ENCODE measurements at places on chromosomes 12 and 14.
A peak's percentile ranks its signal among the peaks of the same experiment; 100 is the strongest.

DNA sequence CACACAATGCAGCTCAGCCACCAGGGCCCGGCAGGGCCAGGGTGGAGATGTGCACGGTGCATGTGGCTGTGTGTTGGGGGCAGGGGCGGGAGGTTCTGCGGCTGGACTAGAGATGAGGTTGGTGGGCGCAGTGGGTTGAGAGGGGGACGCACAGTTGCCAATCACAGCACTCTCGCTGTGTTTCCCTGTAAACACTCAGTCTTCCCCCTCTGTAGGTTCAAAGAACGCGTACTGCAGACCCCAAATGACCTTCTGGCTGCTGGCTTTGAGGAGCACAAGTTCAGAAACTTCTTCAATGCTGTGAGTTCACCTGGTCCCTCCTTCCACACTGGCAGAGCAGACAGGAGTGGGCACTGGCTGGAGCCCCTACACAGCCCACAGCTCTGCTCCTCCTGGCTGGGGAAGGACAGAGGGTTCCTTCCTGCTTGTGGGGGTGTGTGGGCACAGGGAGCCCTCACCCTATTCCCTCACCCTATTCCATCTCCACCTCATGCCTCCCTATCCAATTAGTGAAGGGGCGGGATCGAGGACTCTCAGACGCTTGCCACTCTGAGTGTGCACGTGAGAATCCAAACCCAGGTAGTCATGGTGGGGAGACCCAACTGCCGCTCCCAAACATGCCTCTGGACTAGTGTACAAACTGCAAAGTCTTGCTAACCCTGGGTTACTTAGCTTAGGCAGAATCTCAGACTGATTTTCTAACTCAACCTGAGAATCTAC, 17.8 kb downstream of the OTUB2 start:
- no peak for DNase-seq

DNA sequence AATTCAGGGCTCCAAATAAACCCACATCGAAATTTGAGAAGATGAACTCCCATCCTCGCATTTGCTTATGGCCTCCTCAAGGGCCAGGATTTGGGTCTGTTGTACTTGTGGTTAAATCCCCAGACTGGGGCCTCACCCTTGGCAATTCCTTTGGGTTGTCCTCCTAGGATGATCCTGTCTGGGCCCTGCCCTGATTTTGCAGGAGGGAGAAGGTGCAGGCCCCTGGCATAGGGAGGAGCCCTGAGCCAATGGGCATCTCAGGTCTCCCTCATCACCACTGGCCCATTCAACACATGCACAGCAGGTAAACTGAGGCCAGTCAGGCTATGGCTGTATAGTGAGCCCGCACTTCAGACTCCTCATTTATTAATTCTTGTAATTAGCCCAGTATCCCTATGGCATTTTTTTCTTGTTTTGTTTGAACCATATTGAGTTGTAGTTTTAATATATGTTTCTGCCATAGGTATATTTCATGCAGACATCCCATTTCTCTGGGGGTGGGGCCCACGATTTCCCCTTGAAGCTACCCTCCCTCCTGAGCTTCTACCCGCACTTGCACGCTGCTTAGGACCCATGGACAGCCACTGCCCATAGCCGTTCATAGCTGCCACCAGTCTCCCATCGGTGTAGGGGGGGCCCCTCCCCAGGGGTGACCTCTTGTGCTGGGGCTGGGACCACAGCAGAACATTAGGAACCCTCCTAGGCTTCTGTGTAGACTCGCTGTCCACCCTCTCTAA, 67.1 kb upstream of the DDX11 start:
- DNase-seq: no peak

DNA sequence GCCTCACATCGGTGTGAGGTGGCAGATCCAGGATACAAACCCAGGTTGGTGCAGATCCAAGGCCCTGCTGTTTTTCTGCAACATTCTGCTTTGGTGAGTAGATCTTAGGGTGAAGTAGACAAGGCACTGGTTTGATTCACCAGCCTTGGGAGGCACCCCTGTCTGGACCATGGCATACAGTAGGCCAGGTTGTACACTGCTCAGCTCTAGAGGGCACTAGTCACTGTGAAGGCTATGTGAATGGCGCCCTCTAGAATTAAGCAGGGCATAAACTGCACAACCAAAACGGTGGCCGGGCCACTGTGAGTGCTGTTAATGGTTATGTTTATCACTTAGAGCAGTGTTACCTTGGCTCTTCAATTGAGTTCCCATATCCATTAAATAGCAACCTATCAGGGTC, 280.6 kb upstream of the PWP1 start:
- peak; percentile 84 for DNase-seq

GRCh38 chr12:131204416-131205274, 250.9 kb downstream of the ADGRD1 start:
- no peak for DNase-seq

DNA sequence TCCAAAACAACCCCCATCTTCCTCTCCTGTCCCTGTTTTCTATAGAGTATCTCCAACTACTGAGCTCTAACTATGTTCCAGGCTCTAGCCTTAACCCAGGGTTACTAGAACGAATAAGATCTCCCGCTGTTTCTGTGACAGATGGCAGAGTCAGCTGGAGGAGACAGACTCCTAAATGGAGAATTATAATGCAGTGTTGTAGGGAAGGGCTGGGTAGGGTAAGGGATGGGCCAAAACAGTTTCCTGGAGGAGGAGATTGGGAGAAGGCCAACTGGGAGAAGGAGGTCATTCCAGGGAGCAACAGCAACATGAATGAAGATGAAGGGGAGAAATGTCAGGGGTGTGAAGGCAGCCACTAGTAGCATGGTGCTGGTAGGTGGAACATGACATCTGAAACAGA, 73.4 kb upstream of the ANO4 start:
- peak; percentile 99 for DNase-seq

GRCh38 chr14:51431741-51432140, 191.7 kb downstream of the TMX1 start:
- no peak for DNase-seq

DNA sequence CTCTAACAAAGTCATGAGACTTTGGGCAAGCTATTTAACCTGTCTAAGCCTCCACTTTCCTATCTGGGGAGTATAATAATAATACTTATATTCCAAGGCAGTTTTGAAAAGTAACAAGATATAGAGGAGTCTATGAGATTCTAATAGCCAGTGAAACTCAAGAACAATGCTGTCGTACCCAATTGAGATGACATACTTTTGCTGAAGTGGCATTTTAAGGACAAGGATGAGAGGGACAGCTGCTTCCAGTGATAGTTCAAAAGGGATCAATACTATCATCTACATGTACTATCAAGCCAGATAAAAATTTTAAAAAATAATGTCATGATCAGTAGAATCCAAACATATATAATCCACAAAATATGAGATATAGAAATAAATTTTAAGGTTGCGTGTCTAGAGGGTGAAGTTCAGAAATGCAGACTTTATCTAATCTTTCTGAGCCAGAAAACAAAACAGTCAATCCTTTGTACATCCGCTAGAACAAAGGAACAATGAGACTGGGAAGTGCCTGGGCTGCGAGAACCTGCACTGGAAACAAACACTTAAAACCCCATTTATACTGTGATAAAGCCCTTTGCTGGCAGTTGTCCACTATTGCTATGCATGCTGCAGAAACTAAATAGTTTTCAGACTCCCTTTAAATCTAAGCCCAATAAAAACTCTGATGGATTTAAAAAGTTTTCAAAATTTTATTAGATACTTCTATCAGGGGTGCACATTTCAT, 38.6 kb downstream of the PTPRB start:
- peak; percentile 12 for DNase-seq

DNA sequence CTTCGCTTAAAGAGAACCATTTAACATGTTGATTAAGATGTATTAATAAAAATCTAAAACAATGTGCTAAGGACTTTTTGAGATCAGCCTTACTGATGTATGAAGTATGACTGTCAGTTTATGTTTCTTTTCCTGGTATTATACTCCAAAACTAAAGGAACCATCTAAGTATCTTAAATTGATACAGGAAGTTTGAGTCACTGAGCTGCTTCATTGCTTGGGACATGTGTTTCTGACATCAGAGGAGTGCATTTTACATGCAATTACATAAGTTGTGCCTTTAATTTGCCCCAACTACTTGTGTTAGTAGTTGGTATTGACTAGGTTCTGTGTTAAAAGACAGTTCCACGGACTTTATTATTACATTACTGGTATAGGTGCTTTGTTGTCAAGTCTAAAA, 50.9 kb downstream of the PROX2 start:
- DNase-seq: no peak

- DNase-seq: no peak
Observed at GRCh38 chr14:97824218-97824617, 1027.0 kb downstream of the VRK1 start.

DNA sequence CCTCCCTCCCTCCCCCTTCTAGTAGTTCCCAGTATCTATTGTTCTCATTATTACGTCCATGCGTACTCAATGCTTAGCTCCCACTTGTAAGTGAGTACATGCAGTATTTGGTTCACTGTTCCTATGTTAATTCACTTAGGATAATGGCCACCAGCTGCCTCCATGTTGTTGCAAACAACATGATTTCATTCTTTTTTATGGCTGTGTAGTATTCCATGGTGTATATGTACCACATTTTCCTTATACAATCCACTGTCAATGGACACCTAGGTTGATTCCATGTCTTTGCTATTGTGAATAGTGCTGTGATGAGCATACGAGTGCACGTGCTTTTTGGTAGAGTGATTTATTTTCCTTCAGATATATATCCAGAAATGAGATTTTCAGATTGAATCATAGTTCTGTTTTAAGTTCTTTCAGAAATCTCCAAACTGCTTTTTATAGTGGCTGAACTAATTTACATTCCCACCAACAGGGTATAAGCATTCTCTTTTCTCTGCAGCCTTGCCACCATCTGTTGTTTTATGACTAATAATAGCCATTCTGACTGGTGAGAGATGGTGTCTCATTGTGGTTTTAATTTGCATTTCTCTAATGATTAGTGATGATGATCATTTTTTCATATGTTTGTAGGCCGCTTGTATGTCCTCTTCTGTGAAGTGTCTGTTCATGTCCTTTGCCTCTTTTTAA, 17.9 kb upstream of the CLEC7A start:
- no peak for DNase-seq

- DNase-seq: no peak
Observed at GRCh38 chr14:23432102-23432925, 3.1 kb downstream of the MYH7 start.

DNA sequence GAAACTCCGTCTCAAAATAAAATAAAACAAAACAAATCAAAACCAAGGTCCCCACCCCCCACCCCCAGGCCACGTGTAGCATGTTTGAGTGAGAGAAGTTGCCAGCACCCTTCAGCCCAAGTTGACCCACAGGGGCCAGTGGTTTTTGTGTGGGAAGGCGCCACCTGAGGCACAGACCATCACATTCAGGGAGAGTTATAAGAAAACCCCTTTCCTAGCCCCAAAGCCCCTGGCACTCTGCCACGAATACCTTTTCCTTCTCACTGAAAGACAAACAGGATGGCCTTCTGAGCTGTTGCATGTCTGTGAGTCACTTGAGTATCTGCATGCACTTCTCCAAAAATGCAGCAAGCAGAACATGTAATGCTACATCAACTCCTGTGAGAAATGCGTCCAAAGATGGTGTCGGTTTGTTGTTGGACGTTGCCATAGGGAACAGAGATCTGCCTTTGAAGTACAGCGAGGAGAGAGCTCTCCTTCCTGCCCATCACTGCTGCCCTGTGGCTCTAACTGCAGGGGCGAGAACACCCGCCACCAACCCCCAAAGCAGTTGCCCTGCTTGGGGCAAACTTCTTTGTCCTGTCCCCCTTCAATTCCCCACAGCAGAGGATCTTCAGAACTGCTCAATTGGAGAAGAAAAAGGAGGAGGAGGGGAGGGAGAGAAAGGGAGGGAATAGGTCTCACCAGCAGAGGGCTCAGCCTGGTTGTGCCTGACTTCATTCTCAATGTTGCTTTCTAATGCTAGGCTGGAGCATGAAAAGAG, 2.7 kb upstream of the TRAF3 start:
- DNase-seq: peak; percentile 78

DNA sequence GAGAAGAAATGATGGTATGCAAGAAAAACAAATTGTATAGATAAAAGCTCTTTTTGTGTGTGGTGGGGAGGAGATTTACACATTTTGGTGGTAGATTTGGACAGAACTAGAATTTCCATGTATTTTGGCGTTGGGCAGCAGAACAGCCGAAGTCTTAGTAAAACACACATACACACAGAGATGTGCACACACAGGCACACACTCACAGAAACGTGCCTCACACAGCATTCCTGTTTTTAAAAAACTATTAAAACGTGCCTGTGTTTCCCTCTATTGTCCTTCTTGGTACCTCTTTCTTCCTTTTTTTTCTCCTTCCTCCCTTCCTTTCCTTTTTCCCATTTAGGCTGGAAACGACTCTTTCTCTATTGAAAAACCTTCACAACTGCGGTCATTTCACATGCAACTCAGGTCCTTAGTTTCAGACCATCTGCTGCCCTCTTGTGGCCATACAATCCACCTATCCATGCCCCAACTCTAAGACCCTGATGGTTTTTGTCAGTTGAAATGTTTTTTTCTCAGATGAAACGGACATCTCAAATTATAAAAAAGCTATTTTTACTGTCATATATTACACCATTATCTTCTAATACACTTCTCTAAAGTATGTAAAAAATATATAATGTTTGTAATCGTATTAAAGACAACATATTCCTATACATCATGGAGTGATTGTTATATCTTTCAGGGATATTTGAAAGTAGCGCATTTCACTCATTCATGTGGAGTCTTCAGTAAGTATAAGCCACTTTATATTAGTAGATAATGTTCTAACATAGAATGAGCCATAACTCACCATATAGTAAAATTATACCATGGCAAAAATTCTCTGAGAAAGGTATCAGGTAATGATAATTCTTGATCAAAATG, 386.7 kb upstream of the NOVA1 start:
- DNase-seq: peak; percentile 70

DNA sequence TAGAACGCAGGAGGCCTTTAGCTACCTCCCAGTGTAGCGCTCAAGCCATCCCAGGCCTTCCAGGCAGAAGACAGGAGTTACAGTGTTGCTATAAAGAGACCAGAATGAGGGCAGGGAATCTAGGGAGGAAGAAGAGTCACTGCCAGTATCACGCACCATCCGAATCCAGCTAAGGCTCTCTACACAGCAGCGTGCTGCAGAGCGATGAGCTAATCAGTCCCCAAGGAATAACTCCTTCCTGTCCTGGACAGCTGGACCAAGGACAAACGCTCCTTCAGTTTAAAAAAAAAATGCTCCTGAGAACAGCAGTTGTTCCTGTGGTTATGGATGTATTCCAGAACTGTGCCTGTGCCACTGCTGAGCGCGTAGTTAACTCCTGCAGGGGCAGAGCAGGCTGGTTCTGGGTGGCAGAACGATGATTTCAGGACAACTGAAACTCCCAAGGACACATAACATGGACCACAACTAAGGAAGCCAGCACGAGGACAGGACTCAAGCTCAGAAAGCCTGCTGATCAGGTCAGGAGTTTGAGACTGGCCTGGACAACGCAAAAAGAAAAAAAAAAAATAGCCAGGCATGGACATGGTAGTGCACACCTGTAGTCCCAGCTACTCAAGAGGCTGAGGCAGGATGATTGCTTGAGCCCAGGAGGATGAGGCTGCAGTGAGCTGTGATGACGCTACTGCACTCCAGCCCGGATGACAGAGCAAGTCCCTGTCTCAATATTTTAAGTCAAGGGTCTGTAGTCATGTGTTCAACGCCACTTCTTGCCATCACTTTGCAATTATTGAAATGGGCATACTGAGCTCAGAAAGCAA, 2.6 kb downstream of the IFFO1 start:
- peak; percentile 21 for DNase-seq
